NCI-H187 (cell line): ENCODE measurements at places on chromosomes 4 and X.

DNA sequence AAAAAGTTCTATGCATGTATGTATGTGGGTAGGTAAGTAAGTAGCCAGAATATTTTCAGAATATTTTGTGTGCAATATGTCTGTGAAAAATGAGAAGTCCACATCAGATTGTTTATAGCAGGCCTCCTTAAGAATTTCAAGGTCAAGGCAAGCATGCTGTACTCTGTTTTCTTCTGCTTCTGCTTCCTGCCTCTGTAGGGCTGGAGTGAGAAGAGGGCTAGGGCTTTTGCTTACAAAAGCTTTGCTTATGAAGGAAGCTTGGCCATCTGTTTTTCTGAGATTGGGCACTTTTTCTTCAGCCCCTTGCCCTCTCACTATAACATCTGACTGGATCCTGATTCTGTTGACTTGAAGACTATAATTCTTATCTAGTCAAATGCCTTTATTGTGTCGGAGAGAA lies 150.4 kb downstream of the EMCN start:
- no peak for DNase-seq

DNA sequence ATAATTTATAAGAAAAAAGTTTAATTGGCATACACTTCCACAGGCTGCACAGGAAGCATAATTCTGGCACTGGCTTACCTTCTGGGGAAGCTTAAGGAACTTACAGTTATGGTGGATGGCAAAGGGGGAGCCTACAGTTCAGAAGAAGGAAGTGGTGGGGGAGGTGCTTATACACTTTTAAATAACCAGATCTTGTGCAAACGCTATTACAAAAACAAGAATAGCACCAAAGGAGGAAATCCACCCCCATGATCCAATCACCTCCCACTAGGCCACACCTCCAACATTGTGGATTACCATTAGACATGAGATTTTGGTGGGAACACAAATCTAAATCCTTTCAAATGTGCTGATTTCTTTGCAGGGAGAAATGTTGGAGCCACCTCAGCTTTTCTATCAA lies 287.7 kb downstream of the CPXCR1 start:
- no peak for DNase-seq

DNA sequence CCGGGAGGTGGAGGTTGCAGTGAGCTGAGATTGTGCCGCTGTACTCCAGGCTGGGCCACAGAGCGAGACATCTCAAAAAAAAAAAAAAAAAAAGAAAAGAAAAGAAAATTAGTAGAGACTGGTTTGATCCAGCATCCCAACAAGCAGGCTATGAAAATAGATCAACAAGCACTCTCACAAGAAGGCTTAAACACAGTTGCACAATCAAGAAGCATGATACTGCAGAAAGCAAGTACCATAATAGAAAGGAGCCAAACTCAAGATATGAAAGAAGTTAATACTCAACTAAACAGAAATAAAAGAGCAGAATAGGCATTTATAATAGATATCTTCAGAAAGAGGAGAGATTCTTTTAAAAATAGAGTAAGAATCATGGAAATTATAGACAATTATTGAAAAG lies 10.6 kb downstream of the TLR6 start:
- no peak for DNase-seq

DNA sequence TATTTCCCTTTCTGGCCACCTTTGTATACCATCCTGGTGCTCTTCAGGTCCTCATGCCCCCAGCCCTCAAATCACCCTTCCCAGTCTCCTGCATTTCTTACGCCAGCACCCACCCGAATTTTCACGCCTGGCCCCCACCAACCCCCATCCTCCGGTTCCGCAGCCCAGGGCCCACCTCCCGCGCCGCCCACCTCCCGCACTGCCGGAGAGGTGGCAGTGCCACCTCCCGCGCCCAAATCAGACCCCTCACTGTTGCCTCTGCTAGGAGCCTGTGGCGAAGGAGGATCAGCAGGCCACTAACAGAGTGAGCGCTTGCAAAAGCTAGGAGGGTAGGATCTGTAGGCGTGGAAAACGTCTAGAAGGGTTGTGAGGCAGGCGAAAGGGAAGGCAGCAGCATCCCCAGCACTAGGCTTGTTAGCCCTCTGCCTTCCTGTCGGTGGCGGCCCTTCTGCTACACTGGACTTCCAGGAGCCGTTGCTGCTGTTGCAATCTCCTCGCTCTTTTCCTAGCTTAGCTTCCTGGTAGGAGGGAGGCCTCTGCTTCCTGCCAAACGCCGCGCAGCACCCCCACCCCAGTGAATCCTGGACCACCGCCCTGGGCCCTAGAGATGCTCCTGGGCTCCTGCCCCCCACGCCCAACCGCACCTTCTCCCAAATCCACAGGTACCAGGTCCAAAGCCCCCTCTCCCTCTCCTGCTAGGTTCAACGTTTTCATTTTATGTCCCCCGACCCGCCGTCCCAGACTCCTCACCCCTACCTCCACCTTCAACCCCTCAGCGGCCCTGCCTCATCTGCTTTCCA lies 51.0 kb downstream of the SPIN2B start:
- no peak for DNase-seq

GRCh38 chr4:20086799-20087521 lies 164.7 kb upstream of the SLIT2 start:
- no peak for DNase-seq
